GM12891 (cell line): ENCODE measurements at places on chromosomes 2 and 18.
A peak's percentile ranks its signal among the peaks of the same experiment; 100 is the strongest.

DNA sequence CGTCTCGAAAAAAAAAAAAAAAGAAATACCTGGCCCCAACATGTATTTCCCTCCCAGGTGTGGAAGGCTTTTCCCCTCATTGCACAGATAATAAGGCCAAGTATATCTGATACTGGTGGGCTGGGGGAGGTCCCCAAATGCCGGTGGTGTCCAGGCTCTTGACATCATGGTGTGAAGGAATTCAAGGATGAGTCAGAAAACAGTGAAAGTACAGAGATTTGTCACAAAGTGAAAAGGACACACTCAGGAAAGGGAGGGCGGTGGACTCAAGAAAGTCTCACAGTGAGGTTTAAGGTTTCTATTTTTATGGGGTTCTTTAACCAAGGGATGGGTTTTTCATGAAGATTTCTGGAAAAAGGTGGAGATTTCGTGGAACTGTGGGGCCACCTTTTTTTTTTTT, 37.8 kb upstream of the FZD5 start:
- DNase-seq: peak; percentile 30

DNA sequence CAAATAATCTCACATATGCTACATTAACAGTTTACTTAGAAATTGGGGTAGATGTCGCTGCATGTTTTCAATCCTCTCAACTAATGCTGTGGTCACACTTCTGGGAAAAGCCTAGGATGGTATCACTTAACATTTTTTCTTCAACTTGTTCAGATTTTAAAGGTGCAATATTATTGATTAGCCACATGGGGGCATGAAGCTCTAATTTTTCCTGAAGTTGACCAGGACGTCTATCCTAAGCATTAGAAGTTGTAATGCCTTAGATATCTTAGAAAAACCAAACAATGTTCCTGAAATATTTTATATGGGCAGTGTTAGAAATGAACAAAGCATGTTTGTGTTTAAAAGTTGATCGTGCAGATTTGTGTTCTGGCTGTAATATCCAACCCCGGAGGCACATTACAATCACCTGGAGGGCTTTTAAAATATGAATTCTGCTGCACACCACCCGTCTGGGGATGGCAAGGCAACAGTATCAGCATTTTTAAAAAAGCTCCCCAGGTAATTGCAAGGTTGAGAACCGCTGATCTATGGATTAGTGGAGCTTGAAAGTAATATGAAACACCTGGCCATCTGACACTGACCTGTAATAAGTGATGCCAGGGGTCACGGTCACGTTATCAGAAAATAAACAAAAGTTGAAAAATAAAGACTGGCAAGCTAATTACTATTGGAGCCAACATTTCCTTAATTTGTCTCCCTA, 100.5 kb upstream of the LMAN1 start:
- peak; percentile 25 for DNase-seq

- no peak for DNase-seq
Observed at GRCh38 chr2:26640781-26641564, at the start of gene CIB4. Gene CIB4 (minus strand): TSS chr2:26641366. CDS start chr2:26641314, 52 bp downstream.

GRCh38 chr2:64637000-64637635, 16.6 kb downstream of the SERTAD2 start:
- no peak for DNase-seq

DNA sequence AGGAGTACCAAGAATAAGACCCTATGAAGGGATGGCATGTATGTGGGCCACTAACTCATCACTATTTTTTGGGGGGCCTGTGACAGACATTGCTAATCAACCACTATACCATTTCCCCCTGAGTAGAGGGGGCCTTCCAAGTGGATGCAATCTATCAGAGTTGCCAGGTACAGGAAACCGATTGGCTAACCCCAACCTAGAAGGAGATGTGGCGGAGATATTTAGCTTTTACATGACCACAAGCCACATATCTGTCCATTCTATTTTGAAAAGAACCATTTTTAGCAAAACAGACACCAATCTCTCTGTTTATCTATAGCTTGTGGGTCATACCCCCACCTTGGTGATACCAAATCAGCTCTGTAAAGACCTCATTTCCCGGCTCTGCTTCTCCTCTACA, 51.0 kb downstream of the PAX8 start:
- no peak for DNase-seq

- no peak for DNase-seq
Observed at GRCh38 chr2:213640738-213641425, 356.6 kb downstream of the SPAG16 start.

DNA sequence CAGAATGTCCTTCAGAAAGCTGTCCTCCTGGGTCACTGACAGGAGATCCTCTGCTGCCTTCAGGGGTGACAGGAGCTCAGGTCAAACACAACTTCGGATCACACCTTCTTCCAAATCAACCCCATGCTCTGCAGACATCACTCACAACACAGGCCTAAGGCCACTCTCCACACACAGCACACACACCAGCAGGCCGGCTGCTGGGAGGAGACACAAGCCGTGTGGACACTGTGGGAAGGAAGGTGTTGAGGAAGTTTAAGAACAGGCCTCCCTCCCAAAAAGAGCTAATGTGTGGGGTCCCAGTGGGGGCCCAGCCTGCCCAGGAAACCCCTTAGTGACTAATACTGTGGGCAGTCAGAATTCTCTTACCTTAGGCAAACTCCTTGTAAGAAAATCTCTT, 290.3 kb upstream of the ID2 start:
- no peak for DNase-seq

DNA sequence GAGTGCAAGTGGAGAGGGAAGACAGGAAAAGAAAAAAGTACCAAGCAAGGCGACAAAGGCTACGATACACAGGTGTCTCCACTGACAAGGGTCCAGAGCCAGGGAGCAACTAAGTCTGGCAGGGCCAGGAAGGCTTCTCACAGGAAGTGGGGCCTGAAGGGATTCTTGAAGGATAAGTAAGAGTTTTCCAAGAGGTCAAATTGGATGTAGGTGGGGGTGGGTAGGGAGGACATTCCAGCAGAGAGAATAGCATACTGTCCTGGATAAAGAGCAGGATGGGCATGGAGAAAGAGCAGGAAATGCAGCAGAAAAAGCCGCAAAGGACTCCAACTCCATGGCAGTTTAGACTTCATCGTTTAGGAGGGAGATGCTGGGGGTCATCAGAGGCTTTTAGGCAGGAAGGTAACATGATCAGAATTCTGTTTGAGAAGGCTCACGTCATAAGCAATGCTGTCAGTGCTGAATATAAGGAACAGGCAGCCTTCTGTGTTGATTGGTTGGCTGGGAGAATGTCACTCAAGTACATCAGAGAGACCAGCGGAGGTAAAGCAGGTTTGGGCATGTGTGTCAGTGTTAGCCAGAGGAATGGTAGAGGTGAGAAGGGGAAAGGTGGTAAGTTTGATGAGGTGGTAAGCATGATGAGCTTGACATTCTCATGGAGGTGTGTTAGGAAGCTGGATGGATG, 35.1 kb downstream of the ARHGAP25 start:
- no peak for DNase-seq

DNA sequence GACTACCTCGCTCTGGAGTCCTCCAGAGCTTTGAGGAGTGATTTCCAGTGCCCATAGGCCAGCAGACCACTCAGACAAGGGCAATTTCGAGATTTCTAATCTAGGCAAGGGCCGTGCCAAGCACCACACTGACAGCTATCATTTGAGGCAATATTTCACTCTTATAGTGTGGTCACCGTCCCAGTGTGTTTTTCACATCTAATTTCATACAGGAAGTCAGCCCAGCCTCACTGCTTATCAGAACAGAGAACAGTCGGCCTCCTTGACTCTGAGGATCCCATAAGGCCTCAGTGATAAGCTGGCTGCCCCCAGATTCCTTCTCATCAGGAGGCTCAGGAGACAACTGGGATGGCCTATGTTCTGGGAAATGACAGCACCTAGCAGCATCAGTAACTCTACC, 581 bp downstream of the CAPN14 start:
- DNase-seq: no peak

DNA sequence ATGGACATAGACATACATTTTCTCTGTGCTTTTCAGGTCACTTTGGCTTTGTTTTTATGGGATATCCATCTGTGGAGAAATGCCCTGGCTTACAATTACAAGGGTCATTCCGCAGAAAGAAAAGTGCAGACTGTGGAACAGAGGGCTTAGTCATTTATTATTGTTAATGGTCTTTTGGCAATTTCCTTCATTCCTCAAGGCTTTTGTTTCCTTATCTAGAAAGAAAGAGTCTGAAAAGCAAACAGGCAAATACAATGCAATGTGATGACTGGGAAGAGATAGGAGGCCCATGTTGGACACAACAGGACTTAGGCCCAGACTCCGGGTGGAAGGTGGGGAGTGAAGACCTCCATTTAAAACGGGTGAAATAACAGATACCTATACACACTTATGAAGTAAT, 129.5 kb upstream of the CAVIN2 start:
- no peak for DNase-seq

GRCh38 chr2:2850859-2851258, 519.8 kb upstream of the MYT1L start:
- DNase-seq: no peak

DNA sequence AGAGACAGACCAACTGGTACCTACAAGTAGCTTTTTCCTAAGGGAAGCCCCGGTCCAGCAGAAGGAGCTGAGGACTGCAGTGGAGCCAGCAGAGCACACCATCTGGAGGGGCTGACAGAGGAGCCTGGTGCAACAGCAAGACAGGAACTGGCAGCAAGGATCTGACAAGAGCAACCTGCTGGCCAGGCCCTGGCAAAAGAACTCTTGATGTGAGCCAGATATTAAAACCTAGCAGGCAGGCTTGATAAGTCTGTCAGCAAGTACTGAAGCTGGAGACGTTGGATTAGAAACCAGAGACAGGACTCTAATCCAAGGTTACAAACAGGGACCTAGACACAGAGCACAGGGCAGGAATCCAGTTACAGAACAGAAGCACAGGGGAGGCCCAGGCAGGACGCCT, 260.7 kb upstream of the MGAT5 start:
- DNase-seq: no peak

GRCh38 chr2:172667581-172668325, 67.9 kb upstream of the RAPGEF4 start:
- DNase-seq: no peak

DNA sequence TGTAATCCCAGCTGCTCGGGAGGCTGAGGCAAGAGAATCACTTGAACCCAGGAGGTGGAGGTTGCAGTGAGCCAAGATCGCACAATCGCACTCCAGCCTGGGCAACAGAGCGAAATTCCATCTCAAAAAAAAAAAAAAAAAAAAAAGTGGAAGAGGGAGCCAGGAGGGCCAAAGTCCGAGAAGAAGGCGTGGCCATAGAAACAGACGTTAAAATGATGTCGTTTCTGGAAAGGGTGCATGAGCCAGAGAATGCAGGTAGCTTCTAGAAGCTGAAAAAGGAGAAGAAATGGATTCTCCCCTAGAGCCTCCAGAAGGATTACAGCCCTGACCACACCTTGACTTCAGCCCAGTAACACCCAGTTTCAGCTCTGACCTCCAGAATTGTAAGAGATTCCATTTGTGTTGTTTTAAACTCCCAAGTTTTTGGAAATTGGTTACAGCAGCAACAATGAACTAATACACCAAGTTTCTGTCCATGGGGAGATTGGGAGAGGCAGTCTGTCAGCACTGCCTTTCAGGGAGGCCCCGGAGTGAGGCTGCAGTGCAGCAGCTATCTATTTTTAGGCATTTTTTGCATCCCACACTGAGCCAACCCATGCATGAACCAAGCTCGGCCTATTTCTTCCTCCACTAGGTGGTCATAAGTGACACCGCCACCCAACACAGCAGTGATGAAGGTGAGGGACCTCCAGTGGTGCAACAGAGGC, 14.2 kb upstream of the TRAF3IP1 start:
- no peak for DNase-seq

DNA sequence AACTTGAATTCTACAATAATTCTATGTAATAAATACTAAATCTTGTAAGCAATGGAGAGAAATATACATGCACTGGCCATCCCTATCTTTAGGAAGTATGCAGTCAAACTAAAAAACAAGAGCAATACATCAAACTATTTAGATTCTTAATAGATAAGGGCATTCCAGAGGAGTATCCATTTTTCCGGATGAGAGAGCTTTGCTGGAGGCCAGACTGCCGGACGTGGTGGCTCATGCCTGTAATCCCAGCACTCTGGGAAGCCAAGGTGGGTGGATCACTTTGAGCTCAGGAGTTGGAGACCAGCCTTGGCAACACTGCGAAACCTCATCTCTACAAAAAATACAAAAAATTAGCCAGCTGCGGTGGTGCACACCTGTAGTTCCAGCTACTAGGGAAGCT, 60.8 kb downstream of the KIF5C start:
- no peak for DNase-seq

- no peak for DNase-seq
Observed at GRCh38 chr2:29114586-29114945, 649 bp upstream of the CLIP4 start.

DNA sequence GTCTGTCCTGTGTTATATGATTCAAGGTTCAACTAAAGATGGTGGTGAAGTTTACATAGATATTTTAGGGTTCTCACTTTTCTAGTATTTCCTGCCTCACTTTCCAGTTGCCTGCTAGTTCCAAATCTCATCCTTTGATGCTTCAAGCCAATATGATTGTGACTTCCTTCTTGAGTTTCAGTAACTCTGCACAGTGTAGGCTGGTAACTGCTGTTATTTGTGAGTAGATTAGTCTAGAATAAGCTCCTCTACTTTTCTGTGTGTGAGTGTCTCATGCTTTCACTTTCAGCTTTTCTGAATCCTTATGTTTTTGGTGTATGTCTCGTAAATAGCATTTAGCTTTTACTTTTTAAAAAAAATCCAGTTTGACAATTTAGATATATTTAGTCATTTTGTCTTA, 42.6 kb downstream of the GALNT1 start:
- no peak for DNase-seq

DNA sequence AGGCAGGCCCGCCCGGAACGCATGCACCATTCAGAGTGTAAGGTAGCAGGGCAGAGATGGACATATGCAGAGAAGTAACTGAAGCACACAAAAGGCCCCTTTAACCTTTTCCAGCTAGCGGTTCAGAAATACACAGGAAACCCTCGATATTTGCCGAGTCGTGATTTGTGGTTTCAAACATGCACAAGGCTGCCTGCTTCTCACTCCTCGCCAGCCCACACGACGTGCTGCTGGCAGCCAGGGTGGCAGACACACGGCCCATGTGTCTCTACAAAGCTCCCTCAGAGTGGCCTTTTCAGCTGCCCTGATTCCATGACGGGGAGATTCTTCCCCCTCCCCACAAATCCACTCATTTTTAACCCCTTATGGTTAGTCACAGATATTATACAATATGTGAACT, 23.6 kb downstream of the ZBTB7C start:
- DNase-seq: no peak

GRCh38 chr2:120776649-120777048, 41.0 kb downstream of the GLI2 start:
- DNase-seq: no peak

DNA sequence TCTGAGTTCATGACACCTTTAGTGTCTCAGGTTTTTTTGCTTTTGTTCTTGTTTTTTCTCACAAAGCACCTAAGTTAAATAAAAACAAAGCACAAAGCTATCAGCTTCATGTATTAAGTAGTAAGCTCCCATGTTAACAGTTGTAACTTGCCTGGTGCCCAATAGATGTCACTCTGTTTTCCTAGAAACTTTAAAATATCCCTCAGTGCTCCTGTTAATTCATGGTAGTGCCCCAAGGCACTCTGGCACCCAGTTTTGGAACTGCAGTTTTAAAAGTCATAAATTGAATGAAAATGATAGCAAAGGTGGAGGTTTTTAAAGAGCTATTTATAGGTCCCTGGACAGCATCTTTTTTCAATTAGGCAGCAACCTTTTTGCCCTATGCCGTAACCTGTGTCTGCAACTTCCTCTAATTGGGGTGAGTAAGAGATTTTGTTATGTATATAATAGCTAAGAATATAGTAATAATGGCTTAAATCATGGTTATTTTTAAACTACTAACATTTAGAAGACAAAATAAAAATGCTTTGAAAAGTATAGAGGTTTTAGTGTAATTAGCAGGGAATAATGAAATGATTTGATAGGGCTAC, 555.0 kb upstream of the TMEFF2 start:
- DNase-seq: no peak

GRCh38 chr2:75464348-75464946, 96.3 kb downstream of the EVA1A start:
- no peak for DNase-seq
